NCI-H1048 (cell line): ENCODE measurements at places on chromosomes 16 and 17.

DNA sequence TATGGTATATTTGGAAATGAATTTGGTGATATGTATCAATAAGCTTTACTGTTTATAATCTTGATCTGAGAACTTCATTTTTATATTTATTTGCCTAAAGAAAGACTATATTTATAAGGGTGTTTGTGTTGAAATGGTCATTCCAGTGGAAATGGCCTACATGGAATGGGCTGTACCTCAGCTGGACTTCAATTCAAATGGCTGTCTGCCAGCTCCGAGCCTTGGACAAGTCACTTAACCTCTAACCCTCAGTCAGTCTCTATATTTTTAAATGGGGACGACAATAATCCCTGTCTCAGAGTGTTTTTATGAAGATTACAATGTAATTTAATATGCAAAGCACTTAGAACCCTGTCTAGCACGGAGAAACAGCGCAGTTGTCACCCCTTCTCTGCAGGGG is 260.8 kb upstream of the CACNG5 start:
- DNase-seq, result no peak

DNA sequence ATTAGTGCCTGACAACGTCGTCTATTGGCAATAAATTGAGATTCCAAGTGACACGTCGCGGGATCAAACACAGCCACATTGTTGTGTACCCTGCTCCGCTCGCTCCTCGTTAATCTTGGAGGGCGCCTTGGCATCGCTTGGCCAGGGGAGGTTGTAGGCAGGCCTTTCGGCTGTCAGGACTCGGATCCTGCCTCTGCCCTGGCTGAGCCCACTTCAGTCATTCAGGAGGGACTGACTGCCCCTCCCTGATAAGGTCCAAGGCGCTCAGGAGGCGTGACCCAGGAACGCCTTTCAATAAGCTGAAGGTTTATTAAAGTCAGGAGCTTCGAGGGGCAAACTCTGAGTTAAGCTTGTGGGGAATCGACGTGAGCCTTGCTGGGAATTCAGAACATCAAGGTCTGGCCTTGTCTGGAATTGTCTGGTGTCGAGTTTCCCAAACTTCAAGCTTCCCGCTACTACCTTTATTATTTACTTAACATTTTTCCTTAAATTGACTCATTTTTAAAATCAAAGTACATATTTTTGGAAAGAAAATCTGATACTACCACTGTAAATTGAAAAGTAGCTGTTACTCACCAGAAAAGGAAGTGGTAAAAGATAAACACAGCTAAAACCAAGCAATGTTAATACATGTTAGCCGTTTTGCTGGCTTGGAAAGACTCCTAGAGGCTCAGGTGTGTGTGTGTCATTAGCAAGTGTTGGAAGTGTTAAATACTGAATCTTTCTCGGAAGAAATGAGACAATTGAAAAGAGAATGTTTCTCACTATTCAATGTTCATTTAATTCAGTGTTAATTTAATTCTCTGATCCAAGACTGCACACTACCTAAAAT is 5.3 kb upstream of the IRX3 start:
- DNase-seq, result no peak

DNA sequence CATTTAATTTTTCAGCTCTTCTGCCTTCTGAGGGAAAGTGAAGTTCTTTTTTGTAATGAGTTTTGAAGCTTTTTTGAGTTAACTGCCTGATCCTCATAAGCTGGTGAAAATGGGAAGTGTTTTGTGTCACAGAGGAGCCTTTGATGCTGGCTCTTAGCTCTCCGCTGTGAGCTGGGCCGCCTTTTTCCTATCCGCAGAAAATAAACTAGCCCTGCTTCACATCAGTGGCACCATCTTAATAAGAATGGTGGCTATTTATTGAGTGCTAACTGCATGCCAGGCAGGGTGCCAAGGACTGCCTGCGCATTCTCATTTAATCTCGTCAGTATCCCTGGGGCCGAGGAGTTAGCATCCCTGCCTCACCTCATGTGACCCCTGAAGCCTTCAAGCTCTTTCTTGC is 309.0 kb downstream of the CPPED1 start:
- DNase-seq, result no peak

DNA sequence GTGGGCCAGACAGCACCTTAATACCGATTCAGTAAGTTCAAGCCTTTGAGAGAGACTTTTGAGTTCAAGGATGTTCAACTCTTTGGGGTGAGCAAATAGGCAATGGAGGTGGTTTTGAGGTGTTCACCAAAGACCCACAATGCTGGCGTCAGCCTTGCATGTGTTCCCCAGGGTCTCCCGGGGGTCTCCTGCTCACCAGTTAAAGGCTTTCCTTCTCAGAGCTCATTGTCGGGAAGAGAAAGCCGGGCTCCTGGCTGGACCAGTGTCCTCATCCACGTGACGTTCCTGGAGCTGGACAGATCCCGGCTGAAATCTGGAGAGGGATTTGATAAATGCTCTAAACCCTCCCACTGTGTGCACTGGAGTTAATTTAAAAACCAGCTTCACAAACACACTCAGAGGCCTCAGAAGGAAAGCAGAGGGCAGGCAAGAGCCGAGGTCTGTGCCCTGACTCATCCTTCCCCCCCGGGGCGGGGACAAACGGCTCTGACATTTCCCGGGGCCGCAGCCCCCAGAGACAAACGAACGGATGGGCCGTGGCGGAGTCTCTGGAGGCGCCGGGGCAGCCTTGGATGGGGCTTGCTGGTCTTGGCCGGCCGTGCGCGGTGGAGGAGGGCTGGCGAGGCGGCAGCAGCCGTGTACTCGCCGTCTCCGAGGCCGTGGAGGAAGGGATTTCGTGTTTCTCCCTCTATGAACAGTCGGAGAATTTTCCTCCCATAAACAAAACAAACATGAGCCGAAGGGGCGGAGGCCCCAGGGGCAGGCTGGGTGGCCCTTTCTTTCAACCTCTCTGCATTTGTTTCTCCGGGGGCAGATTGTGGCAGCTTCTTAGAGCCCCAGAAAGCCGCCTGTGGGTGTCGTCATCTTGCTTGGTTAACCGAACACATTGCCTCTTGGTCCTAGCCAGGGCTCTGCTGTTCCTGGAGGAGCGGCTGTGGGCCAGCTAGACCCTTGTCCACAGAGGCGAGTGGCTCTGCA is 94.2 kb downstream of the NTN1 start:
- no peak for DNase-seq

DNA sequence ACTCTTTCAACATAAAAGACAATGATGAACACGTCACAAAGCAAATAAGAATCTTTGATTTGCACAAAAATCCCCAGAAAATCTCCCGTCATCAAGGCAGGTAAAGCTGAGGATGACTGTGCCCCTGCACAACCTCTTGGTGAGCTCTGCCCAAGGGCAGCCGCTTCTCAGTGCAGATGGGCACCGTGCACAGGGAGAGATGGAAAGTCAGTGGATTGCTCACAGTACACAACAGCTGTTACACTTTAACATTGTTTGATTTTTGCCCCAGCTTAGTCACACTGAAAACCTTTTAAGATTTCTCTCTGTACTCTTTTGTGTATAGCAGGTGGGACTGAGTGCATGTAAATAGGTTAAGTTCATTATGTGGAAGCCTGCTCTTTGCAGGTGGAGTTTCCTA is 104.2 kb downstream of the CDK5R1 start:
- no peak for DNase-seq

GRCh38 chr17:73643001-73643851 is 1.0 kb downstream of the SDK2 start:
- no peak for DNase-seq

DNA sequence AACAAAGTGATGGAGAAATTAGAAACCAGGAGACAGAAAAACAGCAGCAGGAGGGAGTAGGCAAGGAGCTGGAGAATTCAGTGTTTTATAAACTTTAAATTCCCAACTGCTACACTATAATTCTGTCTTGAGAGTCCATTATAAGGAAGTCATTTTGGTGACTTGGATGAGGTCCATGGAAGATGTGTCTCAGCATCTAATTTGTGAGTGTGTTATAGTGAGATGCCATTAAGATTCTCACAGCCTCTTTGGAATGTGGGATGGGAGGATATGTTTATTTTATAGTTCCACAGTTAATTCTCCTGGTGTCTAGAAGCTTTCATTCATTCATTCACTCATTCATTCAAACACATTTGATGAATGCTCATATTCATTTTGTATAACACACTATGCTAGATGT is 206.0 kb upstream of the MYOCD start:
- no peak for DNase-seq

DNA sequence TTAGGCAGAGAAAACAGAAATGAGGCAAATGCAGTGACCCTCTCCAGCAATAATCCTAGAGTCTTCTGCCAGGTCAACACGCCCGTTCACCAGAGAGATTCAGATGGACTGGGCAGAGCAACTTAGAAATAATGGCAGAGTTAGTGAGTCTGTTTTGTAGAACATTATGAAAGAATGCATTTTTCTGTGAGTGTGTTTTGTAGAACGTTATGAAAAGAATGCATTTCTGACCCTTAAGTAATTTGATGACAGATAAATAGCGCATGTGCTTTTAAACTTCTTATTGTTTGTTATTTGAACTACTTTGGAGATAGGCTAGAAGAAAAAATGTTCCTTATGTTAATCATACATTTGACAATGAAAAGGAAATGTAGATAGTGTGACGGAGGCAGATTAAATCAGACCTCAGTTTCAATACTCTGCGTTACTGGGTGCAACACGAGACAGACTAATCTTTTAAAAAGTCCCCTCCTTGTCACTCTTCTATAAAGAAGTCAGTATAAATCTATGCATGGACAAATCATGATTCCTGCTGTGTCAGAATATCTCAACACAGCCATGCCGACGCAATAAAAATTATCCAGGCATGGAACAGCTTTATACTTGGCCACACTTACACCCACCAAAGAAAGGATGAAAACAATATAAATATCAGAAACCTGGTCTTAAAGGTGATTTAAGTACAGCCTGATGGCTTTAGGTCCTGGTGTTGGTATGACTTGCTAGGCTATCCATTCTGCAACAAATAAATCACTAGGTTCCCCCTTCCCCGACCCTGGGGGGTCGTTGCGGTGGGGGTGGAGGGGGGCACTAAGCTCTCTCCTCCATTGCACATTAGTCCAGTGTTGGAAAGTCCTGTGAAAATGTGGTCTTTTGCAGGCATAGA is 47.8 kb downstream of the MARCHF10 start:
- DNase-seq, result no peak

GRCh38 chr16:51056331-51056730 is 94.7 kb downstream of the SALL1 start:
- DNase-seq, result no peak

GRCh38 chr17:73231395-73231794 is 30.3 kb downstream of the CPSF4L start:
- no peak for DNase-seq

- DNase-seq, result no peak
Observed at GRCh38 chr16:78133919-78134318, 34.5 kb downstream of the WWOX start.

DNA sequence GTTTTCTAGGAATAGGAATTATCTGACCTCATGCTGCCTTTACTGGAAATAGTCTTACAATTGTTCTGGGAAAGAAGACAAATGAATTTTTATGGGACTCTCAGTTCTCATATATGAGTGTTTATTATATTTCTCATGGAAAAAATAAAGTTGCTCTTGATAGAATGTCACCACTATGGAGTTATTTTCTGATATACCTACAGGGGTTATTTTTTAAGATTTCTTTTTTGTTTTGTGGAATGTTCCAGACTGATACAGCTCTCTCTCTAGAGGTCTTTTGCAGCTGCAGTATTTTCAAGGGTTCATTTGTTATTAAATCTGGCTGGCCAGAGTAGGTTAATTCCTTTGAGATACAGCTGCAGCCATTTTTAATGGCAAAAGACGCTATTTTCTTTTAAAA is 100.7 kb downstream of the ABCA8 start:
- no peak for DNase-seq

- no peak for DNase-seq
Observed at GRCh38 chr17:249236-249993, 68.0 kb upstream of the DOC2B start.

GRCh38 chr16:16071631-16072244 is 122.3 kb downstream of the ABCC1 start:
- no peak for DNase-seq

GRCh38 chr17:19398301-19399181 is 11.6 kb upstream of the MFAP4 start:
- DNase-seq, result no peak

DNA sequence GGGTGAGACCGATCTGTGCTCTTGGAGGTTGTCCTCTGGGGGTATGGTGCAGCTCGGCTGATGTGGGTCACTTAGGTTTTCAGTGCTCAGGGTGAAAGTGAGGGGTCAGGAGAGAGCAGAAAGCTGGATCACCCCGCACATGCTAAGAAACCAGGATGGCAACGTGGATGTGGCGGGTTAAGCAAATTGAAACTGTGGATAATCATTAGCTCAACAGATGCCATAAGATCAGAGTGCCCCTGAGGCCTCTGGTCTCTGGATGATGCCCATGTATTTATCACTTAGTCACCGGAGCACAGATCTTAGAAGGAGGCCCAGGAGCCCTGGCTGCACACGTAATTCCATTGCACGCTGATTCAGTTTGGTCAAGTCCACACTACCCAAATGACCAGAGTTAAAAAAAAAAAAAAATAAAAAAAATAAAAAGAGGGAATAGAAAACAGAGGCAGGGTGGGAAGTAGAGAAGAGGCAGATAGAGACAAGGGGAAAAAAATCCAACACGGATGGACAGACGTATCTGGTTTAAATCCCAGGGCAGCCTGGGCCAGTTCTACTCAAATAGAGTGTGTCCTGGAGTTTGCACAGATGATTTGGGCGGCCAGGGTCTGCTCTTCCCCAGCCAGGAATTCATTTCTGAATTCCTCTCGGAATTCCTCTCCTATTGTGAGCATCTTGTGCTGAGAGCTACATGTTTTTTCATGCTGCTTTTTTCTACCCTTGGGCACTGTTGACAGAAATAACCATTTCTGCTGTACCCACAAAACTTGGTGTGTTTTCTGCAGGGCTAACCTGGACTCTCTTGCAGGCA is 378.3 kb downstream of the CPPED1 start:
- no peak for DNase-seq

- DNase-seq, result no peak
Observed at GRCh38 chr16:54928016-54928356, 2.7 kb upstream of the IRX5 start.

DNA sequence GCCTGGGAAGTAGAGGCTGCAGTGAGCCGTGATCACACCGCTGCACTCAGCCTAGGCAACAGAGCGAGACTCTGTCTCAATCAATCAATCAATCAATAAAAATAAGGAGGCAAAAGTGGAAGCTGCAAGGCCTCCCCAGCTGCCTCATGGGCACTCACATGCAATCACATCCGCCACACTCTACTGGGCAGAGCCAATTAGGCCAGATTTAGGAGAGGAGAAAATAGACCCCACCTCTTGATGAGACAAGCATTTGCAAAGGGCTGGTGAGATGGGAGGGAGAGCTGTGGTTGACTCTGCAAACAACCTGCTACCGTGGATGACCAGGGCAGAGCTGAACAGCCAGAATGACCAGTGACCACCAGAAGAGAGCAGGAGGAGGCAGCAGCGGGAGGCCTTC is 14.7 kb upstream of the GSG1L start:
- no peak for DNase-seq

GRCh38 chr16:85199069-85199725 is 86.9 kb upstream of the CIBAR2 start:
- no peak for DNase-seq

GRCh38 chr17:4678448-4679026 is 25.4 kb downstream of the PELP1 start:
- DNase-seq, result no peak

GRCh38 chr17:65290056-65290455 is 152.9 kb downstream of the RGS9 start:
- DNase-seq, result no peak

GRCh38 chr17:55160501-55160900 is 104.3 kb upstream of the HLF start:
- DNase-seq, result no peak
